ENCODE measurements at places on chromosomes 1 and 21.

DNA sequence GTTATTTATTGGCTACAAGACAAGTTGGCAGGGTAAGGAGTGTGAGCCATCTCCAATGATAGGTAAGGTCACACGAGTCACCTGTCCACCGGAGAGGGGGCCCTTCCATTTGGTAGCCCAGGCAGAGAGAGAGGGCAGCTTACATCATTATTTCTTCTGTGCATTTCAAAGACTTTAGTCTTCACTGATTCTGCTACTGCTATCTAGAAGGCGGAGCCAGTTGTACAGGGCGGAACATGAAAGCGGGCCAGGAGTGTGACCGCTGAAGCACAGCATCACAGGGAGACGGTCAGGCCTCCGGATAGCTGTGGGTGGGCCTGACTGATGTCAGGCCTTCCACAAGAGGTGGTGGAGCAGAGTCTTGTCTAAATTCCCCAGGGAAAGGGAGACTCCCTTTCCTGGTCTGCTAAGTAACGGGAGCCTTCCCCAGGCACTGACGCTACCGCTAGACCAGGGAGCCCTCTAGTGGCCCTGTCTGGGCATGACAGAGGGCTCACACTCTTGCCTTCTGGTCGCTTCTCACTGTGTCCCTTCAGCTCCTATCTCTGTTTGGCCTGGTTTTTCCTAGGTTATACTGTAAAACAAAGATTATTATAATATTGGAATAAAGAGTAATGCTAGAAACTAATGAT is 36.7 kb downstream of the ZNF695 start:
- DNase-seq: no peak

DNA sequence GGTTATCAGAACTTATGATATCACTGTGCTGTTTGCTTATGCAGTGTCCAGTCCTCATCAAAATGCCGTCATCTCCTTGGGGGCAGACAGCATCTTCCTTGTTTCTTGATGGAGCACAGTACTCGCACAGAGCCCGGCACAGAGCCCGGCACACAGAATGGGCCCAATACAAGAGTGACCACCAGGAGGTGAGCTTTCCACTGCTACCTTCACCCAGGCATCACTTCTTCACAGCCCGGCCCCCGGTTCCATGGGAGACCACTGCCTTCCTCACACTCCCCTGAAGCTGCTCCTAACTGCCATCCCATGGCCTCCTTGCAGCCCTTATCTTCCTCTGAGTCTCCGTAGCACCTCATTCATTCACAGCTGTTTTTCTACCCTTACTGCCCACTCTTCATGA is 94.0 kb downstream of the TNR start:
- no peak for DNase-seq

DNA sequence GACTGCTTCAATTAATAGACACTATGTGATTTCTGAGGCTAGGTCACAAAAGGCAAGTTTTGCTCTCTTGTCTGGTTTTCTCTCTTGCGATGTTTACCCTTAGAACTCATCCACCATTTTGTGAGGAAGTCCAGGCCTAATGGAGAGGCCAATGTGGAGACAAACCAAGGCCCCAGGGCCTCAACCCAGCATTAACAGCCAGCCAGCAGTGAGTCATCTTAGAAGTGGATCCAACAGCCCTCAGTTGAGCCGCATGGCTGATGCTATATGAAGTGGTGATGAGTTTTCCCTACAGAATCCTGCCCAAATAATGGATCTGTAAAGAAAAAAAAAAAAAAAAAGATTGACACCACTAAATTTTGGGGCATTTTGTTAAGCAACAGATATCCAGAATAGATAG is 95.1 kb downstream of the DNTTIP2 start:
- DNase-seq: no peak

DNA sequence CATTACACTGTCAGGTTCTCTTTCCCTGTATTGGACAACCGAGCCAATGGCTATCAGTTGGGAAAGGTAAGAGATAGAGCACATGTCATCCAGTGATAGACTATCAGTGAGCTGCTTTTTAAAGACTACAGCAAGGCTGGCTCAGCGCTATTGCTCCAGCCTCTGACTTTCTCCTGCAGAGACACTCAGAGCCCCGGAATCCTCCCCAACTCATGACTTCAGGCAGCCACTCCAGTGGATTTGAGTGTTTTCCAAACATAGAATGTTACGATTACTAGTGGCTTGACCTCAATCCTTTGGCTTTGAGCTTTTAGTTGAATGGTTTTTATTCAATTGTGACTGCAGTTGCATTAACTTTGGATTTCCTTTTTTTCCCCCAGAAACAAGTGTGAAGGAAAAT is 331.9 kb downstream of the DISC1 start:
- DNase-seq: no peak

DNA sequence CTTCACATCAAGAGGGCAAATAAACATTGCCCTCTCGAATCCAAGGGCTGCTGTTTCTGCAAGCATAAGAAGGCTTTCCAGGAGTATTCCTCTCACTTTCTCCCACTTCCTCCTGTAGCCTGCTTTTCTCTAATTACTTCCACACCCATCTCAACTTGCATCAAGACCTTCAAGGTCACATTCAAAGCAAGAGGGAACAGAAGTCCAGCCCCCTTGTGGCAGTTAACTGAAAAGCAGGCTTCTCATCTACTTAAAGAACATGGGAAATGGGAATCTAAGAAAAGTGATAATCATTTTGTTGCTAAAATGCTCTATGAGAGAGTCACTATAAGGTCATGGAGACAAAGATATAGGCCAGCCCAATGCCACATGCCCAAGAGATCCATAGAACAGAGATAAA is 874.4 kb downstream of the KCNT2 start:
- no peak for DNase-seq

GRCh38 chr1:63199706-63200335 is 122.5 kb upstream of the FOXD3 start:
- no peak for DNase-seq

- DNase-seq: no peak
These were observed 96.7 kb downstream of the MRPL37 start for GRCh38 chr1:54296666-54297065.

DNA sequence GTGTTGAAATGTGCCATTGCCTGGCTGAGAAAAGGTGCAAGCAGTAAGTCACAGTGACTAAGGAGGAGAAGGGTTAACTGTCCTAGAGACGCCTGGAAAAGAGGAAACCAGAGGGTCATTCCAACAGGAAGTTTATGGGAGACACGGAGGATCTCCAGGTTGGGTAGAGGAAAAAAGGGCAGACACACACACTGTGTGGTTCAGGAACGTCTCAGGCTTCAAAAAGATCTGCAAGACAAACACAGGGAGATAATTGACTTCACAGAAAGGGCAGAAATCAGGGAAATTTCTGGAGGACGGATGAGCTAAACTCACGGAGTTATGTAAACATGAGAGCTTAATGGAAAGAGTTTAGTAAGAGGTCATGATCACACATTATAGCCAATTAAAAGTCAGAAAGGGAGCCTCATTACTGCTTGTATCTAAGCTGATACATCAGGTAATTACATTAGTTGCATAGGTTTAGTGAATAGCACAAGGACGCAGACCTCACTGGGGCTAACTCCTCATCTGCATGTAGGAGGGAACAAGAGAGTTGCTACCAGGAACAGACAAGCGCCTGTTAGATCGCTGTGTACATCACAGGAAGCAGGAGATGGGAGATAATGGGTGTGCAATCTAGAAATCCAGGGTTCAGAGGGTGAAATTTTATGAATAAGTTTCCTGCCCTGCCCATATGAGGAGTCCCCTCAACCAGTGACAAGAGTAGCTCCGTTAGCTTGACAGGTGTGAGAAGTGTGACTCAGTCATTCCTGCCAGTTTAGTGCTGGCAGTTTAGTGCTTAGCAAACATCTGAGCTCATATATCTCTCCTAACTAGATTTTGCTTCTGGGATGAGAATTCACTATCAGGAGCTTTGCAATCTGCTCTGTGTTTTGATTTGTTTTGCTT is 96.6 kb upstream of the TNR start:
- no peak for DNase-seq

DNA sequence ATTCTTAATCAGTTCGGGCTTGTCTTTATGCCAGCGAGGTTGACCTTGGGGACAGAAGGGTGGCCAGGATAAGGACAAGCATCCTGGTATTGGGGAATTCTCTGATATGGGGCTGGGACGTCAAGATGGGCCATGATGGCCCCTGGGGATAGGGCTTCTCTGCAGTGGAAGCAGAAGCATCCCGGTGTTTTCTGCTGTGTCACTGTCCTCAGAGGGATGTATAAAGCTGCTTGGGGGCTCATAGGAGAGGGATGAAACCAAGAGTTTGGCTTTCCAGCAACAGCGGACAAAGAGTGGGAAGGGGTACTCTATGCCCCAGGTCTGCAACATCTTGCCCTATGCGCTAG is 1.4 kb upstream of the ATP1B1 start:
- no peak for DNase-seq

DNA sequence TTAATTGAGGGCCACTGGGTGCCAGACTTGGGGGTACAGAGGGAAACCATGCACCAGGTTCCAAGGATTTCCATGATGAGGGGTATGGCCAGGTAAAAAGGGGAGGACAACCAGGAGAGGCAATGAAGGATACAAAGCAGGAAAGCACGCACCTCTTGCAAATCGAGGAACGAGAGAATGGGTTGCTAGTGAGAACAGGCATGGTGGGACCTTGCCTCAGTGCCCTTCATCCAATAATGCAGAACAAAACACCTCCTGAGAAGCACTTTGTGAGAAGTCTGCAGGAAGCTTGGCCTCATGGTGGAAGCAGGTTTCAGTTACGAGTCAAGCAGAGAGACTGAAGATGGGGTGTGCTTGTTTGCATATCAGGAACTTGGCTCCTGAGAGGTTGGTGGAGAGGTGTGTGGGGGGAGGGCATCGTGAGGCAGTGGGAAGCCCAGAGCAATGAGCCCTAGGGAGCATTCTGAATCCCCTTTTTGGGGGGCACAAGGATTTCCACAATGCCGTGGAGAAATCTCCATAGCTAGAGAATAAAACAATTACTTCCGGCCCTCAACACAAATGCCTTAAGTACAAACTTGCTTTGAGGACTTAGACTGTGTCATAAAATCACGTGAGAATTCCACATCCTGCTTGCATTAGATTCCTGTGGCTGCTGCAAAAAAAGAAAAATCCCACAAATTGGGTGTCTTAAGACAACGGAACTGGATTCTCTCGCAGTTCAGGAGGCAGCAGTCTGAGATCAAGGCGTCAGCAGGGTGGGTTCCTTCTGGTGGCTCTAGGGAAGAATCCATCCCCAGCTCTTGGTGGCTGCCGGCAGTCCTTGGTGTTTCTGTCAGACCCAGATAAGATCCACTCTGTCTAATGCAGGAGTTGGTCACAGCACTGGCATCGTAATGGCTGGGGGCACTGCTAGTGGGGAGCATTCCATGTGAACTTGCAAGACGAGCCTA is 54.9 kb upstream of the BACE2 start:
- DNase-seq: no peak

- DNase-seq: no peak
These were observed 1.4 kb downstream of the PINK1 start for GRCh38 chr1:20634594-20635084.

DNA sequence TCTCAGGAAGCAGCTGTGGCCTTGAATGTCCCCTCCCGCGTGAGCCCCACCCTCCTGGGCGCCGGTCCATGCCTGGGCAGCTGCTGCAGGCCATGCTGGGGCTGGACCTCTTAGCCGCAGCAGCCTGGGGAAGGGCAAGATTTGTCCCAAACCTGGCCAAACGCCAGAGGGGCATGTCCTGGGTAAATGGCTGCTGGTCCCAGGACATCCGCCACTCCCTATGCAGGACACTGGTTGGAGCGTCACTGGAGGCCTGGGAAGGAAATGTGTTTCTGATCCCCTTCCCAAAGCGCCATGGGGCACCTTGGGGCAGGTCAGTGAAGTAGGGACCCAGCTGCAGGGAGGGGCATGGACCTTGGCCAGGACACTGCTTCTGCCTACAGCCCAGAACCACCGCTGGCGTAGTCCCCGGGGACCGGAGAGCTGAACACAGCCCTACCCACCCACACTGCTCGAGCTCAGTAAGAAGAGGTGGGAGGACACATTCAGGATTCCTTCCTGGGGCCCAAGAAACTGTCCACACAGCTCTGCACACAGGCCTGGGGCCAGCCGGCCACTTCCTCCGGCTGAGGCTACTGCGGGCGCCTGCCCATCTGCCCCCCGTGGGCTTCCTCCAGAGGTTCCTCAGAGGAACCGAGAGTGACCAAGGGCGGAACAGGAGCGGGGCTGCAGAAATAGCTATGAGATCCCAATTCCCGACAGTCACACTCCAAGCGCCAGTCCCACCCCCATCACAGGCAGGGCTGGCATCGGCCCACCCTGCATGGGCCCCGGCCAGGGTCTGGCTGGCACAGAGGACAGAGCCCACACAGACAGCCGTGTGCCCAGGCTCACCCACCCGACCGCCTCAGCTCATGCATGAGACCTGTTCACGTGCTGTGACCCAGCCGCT is 10.8 kb upstream of the PLEKHG5 start:
- no peak for DNase-seq

GRCh38 chr1:184813528-184814089 is 59.0 kb upstream of the EDEM3 start:
- DNase-seq: no peak

- no peak for DNase-seq
These were observed 873.1 kb upstream of the TMPRSS15 start for GRCh38 chr21:19276665-19277064.

- DNase-seq: no peak
These were observed 319.1 kb upstream of the SGIP1 start for GRCh38 chr1:66214901-66215300.

- no peak for DNase-seq
These were observed 2.5 kb downstream of the VWA1 start for GRCh38 chr1:1437904-1438376.

All from GM12891 (cell line).